CD4-positive, alpha-beta T cell treated with Interleukin-4 for 4 hours (primary cell): ENCODE measurements at places on chromosomes 16 and 17.
A peak's percentile ranks its signal among the peaks of the same experiment; 100 is the strongest.

GRCh38 chr17:68853439-68853838 lies 101.8 kb downstream of the ABCA8 start:
- no peak for DNase-seq

- no peak for DNase-seq
Measured at GRCh38 chr17:30200106-30200505, 35.4 kb downstream of the SLC6A4 start.

DNA sequence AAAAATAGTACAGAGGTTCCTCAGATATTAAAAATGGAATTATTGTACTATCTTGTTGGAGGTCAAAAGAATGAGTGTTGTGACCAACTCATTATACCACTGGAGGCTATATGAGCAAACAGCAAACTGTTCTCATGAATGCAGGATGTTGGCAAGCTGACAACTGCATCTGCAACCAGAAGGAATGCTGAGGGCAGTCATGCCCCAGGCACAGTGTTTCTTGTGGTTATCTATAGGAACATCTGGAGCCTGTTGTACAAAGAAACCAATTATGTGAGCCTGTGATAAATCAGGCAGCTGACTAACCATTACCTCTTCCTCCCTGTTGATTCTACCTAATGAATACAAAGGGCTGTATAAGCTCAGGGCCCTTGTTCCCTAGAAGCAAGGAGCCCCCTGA lies 2057.1 kb downstream of the TP53TG3F start:
- no peak for DNase-seq

DNA sequence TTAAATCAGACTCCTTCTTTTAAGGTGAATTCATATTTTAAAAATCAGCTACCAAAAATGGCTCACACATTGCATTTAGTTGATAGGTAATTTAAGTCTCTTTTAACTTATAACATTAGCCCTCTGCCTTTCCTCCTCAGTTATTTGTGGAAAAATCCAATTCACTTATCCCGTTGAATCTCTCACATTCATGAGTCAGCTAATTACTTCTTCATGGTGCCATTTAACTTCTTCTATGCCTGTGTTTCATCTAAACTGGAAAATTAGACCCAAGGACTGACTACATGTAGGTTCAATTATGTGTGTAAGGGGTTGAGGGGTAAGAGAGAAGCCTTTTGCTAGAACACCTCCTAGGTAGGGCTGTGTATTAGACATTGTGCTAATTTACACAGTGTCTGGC lies 18.4 kb upstream of the SLFN5 start:
- DNase-seq = no peak

DNA sequence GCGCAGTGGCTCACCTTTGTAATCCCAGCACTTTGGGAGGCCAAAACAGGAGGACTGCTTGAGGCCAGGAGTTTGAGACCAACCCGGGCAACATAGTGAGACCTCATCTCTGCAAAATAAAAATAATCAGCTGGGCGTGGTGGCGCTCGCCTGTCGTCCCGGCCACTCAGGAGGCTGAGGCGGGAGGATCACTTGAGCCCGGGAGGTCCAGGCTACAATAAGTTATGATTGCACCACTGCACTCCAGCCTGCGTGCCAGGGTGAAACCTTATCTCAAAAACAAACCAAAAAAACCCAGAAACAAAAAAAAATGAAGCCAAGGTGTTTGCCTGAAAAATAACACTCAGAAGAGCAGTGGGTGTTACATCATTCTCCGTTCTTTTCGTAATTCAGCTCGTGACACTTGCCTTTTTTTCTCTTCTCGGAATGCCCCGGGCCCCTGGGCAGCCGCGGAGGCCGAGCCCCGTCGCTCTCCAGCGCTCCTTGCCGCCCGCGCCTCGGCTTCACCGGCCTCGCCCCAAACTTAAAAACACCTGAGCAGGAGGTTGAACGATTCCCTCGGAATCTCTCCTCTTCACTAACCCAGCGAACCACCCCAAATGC lies 17.0 kb downstream of the PRCD start:
- peak; percentile 57 for DNase-seq

GRCh38 chr17:78252701-78253635 lies 21.5 kb downstream of the TMEM235 start:
- DNase-seq = no peak

DNA sequence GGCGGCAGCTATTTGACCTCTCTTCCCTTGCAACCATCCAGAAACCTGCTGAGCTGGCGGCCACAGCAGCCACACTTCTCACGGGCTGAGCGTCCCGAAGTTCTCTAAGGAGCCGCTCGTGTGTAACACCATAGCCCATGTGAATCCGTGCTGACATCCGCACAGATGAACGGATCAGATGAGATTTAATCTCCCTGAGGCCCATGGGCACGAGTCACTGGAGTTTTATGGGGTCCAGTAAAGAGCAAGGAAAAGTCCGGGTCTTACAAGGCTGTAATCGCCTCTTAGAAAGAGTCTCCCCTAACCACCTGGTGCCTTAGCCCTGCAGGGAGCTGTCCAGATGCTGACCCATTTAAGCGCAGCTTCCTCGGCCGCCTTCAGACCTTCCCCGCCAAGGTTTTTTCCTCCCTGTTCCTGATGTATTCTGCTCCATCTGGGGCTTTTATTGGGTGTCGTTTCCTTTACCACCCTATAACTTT lies 5.5 kb upstream of the CACNG5 start:
- no peak for DNase-seq

GRCh38 chr16:57256601-57257395 lies 11.7 kb downstream of the ARL2BP start:
- no peak for DNase-seq

DNA sequence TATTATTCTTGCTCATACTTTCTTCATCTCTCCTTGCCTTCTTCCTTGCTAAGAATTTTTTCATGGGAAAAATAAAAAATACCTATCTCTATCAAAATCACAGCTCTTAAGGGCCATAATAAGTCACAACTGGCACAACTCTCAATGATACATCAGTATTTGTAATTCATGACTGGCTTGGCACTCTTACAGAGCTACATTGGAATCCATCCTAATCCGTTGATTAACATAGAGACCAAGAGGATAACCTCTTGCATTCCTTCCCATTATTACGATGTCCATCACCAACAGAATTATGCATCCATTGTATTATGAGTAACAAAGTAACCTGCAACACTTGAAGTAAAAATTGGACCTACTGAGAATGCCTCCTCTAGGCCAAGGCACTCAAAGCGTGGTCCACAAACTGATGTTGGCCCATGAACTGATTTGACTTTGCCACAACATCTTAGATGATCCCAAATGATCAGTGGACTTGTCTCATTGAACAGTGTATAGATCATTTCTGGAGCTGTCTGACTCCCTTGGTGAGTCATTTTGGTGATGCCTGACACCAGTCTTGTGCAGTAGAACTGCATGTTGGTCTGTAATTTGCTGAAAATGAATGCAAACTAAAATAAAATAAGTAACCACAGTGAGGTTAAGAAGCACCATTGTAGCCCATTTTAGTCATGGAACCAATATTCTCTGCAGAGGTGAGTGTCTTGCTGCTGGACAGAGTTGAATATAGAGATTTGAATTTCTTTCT lies 163.2 kb downstream of the AXIN2 start:
- no peak for DNase-seq

DNA sequence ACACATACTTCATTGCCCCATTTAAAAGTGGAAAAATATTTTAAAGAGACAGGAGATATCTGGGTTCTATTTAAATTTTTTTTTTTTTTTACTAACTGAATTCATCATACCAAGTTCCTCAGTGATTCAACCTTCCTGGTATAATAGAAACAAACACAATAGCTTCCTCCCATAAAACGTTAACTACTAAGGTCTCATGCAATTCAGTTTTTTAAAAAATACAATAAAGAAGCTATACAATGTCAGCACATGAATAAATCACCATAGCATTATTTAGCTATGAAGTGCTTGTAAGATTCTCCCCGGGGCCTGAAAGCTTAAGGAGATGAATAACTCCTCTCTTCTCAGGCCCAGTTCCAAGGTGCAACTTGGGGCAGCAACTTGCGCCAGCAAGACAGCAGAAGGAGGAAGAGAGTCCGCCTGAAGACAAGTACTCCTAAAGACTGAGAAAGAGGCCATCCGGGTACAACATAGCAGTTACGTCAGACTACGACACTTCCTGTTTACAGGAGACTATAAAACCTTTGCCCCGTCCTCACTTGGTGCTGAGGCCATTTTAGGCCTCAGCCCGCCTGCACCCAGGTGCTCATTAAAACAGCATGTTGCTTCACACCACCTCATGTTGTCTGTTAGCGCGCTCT lies 81.5 kb downstream of the MYO1D start:
- no peak for DNase-seq

DNA sequence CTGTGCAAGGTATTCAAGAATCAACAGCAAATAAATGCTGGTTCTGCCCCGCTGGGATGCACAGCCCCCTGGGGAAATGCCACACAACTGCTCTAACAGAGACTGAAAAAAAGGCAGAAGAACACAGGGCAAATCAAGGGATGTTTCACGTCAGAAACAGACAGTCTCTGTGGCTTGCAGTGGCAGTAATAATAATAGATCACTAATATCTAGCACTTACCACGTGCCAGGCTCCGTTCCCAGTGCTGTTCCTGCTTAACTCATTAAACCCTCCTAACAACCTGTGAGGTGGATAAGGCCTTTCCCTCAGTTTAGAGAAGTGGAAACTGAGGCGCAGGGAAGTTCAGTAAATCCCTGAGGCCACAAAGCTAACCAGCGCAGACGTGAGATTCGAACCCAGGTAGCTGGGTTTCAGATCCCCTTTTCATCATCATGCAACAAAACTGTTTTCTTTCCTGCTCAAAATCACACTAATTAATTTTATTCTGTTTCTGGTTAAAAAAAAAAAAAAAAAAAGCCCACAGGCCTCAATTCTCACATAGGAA lies 36.7 kb downstream of the ARHGAP17 start:
- no peak for DNase-seq

DNA sequence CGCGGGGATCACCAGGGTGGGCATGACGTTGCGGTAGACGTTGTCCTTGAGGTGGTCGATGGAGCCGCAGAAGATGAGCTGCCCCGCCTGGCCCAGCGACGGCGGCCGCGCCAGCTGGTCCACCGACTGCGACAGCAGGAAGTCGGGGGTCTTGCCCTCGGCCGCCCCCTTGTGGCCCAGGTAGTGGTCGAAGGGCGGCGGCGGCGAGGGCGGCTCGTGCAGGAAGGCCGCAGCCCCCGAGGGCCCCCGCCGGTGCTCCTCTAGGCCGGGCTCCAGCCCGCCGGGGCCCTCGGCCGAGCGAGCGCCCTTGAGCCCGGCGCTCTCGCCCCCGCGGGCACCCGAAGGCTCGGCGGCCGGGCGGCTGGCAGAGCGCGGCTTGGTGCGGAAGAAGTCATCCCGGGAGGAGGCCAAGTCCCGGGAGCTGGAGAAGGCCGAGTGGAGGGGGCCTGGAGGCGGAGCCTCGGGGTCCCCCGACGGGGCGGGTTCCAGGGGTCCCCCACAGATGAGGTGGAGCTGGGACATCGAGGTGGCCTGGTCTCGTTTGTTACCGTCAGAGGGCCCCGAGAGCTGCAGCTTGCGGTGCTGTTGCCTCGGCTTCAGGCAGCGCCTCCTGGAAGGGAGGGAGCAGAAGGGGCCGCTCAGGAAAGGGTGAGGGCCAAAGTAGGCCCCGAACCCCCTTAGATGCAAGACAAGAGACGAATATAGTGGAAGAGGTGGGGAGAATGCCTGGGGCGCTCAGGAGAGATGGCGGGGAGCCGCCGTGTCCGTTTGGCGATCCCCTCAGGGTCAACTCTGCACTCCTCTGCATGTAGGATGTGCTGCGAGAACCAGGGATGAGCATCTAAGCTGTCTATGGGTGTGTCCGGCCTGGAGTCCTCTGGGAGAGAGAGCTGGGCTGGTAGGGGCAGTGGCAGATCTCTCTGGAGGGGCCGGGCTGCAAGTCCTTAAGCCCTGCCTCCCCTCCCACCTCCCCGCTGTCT lies 8.8 kb downstream of the FAM171A2 start:
- DNase-seq = peak; percentile 38

GRCh38 chr17:57762452-57763395 lies 17.6 kb upstream of the CCDC182 start:
- no peak for DNase-seq

GRCh38 chr17:81884520-81884919 lies 6.9 kb downstream of the ALYREF start:
- DNase-seq = no peak

DNA sequence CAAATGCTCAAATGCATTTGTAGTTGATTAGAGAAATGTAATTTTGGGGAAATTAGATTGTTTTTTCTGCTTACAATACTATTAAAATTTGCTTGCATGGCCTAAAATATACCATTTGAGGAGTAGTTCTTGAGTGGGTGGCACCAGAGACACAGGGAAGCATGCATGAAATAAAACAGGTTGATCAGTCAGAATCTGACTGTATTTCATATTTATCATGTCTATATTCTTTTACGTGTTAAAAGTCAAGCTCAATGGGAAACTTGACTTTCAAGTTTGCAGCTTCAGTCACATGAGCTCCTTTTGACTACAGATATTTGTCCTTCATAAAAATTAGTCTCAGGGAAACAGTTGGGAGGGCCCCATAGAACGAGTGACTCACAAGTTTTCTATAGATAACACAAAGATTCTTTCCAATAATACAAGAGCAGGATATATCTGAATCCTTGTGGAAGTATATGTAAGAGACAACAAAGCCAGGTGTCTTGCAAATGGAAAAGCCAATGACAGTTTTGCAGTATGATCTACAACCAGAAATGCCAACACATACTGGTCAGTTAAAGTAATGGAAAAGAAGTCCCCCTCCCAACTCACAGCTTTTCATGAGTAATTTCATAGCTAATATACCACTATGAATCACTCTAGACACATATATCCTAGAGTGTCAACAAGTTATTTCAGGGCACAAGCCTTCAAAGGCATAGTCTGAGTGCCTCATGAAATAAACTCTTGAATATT lies 42.2 kb upstream of the CORO6 start:
- peak; percentile 21 for DNase-seq

DNA sequence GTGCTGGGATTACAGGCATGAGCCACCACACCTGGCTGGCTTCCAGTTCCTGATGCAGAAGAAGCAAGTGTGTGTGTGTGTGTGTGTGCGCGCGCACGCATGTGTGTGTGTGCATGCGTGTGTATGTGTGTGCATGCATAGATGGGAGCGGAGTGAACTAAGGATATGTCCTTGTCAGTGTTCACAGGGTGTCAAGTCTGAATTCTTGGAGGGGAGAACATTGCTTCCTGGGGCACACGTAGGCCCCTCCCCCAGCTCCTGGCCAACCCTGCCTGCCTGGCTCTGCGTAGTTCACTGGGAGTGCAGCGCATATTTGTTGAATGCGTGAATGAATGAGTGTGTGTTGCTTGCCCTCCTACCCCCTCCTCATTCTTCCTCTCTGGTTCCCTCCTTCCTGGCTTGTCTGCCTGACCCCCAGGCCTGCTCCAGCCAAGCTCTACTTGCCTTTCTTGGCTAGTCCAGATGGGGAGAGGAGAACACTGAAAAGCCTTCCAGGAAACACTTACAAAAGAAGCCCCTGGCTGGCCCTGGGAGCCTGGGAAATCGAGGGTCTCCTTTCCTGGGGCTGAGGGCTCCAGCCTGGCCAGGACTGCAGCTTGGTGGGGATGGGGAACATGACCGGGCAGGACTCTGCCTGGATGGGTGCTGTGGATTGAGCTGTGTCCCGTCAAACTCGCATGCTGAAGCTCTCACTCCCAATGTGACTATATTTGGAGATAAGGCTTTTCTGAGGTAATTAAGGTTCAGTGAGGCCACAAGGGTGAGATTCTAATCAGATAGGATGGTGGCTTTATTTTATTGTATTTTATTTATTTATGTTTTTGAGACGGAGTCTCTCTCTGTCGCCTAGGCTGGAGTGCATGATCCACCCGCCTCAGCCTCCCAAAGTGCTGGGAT lies 27.9 kb downstream of the IGFBP4 start:
- no peak for DNase-seq
